ENCODE measurements at places on chromosomes 3 and 15. TPM values are rescaled to one million over a fixed set of nuclear protein-coding genes. Genes with fewer than 3 reads are reported as not detected.

GRCh38 chr15:60933900-60934885 is 294.9 kb downstream of the RORA start:
- no peaks in the 10 kb centered on the region for H3K4me1 ChIP-seq
- no peaks in the 10 kb centered on the region for H3K27me3 ChIP-seq
- H3K36me3 ChIP-seq, result no peaks in the 10 kb centered on the region
- H3K4me3 ChIP-seq, result no peak overlapping the region

C3orf70 gene
- not detected for total RNA-seq

DNA sequence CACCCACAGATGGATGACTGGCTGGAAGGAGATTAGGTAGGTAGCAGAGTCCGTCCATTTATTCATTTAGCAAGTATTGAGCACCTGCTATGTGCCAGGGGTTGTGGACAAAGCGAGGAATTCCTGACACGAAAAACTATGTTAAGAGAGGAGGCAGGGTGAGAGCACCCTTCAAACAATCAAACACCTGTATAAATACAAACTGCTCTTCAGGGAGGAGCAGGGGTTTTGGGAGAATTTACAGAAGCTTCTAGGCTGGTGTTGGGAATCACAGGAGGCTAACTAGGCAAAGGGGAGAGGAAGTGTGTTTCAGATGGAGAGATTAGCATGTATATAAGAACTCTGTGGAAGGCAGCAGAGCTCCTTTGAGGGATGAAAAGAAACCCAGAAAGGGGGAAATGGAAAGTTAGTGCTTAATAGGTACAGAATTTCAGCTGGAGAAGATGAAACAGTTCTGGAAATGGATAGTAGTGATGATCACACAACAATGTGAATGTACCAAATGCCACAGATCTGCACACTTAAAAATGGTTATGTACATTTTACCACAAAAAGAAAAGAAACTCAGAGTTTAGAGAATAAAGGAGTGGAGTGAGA is 805 bp upstream of the SEC22C start:
- no peak for DNase-seq
- H3K4me3 ChIP-seq, result peak overlapping the region; percentile 97
- peaks cover 9% of the 10 kb centered on the region for H3K36me3 ChIP-seq
- H3K27ac ChIP-seq, result peak overlapping the region; percentile 62
- peaks cover 28% of the 10 kb centered on the region for H3K4me1 ChIP-seq

CD96 gene
- not detected for total RNA-seq

CPNE9 gene
- total RNA-seq, result 0.18 TPM

TMEM158 gene
- not detected for total RNA-seq

Measured in Karpas-422 (cell line).